HT1080 (cell line): ENCODE measurements at places on chromosomes 3 and 15.

DNA sequence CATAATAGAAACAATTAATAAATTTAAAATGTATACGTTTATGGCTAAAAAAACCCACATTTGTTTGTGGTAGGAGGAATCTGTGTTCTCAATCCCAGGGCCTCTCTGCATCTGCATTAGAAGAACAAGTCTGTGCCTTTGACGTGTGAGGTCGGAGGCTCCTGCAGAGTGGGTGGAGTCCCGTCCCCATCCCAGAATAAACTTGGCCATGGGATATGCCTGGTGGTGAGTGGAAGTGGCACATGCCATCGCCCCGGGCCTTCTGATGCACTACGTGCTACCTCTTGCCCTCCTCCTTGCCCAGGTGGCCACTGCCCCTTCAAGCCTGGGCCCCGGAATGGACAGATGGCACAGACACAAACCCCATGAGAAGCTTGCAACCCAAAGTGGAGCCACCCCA, 131.1 kb upstream of the NSMCE3 start:
- no peak for DNase-seq

- DNase-seq: no peak
These were observed 237.2 kb downstream of the MBNL1 start for GRCh38 chr3:152505926-152506325.

DNA sequence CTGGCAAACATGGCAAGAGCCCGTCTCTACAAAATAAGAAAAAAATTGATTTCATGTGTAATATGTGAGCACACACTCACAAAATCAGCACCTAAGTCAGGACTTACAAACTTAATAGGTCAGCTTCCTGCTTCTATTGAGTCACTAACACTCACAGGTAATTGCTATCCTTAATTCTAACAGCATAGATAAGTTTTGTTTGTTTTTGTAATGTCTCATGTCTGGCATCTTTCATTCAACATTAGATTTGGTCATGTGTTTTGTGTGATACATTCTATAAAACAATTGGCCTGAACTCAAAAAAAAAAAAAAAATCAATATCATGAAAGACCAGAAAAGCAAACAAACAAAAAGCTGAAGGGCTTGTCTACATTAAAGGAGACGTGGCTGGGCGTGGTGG, 564.7 kb downstream of the AGBL1 start:
- DNase-seq: no peak

DNA sequence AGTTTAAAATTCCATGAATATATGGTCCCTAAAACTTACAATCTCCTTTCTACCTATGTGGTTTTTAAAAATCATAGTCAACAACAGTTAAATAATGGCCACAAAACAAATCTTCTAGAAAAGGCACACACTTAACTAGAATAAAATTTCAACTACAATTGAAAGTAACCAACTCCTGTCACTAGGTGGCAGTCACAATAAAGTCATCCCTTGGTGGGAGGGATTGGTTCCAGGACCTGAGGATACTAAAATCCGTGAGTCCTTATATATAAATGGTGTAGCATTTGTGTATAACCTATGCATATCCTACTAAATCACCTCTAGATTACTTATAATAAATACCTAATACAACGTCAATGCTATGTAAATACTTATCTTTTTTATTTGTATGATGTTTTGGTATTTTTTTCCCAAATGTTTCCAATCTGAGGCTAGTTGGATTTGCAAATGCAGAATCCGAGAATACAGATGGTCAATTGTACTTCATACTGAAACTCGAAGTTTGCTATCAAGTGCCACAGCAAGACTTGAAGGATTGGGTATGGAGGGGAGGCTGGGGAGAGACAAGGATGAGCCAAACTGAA, 172.6 kb downstream of the FMN1 start:
- peak; percentile 56 for DNase-seq

DNA sequence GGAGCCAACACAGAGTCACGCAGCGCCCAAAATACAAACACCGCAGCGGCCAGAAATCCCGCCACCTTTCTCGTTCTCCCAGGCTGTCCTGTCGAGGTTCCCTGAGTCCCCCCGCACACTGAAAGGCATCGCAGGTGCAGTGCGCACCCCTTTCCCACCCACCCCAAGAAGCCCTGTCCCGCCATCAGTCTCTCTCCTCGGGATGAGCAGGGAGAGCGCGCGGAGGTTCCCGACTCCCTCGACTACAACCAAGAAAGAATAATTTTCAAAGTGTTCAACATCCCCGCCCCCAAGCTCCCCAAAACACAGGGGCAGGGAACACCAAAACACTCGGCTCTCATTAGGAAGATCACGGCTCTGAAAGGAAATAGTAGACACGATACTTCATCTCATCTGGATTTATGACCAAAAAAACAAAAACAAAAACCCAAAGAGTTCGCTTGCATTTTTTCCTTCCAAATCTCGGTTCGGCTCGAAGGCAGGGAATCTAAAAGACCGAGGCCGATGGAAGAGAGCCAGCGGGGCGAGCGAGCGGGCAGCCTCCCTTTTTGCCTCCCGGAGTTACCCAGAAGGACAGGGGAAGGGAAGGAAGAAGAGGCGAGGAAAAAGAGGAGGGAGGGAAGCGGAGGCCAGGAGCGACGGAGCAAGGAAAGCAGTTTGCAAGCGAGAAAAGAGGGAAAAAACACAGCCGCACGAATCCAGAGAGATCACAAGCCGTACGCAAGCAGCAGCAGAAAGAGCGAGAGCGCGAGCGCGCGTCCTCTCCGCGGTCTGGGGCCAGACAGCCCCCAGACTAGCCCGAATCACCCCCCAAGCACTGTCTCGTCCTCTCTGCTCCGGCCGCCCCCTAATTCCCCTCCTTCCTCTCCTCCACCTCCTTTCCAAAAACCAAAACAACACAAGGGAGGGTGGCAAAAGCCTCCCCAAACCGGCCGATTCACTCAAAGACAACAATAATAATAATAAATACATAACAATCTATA, 808 bp downstream of the BCL6 start:
- peak; percentile 55 for DNase-seq
